ENCODE measurements at places on chromosomes 3 and 15.

GRCh38 chr3:179150610-179151009 is 2.5 kb downstream of the PIK3CA start:
- no peak for DNase-seq

DNA sequence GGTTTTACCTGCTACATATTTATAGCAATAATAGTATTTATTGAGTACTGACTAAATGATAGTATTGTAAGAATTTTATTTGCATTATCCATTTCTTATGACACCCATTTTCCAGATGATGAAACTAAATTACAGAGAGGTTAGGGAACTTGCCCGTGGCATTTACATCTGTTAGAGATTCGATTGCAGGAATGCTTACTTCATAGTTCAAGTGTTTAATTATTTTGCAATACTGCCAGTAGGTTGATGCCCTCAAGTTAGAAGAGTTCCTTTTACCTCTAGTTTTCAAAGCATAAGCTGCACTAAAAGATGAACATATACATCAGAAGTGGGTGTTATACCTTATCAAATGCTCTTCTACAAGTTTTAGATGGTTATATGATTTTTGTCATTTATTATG is 362.8 kb upstream of the RGMA start:
- no peak for DNase-seq

GRCh38 chr3:128922804-128923459 is 43.5 kb downstream of the ACAD9 start:
- DNase-seq, result no peak

GRCh38 chr3:108391917-108392593 is 95.7 kb downstream of the HHLA2 start:
- DNase-seq, result no peak

GRCh38 chr3:48278884-48279559 is 38.1 kb downstream of the ZNF589 start:
- no peak for DNase-seq

DNA sequence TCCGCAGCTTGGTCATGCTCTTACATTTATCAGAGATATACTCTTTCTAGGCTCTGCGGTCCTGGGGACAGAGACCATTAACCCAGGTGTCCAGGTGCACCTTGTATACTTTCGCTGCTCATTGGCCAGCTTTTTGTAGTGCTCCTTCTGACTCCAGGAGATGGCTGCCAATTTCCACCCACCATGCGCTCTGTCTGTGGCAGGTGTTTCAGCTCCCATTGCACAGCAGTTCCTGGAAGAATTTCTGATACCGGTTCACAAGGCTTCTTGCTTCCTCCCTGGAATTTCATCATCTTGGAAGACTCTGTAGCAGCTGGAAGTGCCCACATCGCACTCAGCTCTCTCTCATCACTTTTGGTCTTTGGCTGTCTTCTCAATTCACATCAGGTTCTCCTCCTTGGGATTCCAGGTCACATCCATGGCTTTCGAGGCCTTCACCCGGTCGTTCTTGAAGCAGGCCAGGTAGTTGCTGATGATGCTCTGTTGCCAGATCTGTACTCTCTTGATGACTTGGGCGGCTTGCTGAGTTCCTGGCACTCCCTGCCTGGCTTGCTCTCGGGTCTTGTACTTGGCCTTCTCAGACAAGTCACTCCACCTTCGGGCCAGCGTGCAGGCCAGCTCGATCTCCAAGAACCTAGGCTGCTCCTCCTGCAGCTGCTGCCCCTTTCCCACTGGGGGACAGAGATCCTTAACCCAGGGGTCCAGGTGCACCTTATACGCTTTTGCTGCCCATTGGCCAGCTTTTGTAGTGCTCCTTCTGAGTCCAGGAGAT is 41.1 kb upstream of the ARL8B start:
- DNase-seq, result no peak

DNA sequence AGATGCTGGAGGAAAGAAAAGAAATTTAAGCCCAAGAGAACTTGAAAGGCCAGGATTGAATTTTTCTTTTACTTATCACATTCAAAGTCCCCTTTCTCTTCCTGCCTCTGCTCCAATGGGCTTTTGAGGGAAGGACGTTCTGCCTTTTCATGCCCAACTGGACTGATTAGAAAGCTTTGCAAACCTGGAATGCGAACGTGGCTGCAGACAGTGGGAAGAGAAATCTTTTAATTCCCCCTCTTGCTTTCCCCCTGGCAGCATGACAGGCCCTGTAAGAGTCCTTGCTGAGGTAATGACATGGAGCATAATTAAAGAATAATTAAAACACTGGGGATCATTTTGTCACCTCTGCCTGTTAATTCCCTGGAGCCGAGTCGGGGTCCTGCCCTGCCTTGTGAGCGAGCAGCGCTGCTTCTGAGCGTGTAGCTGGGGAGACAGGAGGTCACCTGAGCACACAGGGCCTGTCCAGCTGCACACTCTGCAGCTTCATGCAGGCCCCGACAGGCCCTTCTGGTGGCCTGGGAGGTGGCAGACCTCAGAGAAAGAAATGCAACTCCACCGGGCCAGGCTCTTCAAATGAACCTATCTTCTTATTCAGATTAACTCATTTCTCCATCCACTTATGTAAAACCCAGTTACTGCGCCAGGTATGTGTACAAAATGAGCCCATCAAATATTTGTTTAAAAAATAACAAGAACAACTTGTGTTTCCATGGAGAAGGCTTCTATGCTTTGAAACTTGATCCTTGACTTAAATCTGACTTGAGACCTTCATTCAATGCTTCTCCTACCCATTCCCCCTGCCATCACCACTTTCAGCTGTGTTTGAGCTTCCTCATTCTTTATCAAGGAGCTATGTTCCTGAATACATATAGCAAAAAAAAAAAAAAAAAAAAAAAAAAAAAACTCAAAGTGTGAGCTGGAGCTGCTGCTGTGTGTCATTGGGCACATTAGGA is 628.2 kb upstream of the CFAP20DC start:
- DNase-seq, result no peak

DNA sequence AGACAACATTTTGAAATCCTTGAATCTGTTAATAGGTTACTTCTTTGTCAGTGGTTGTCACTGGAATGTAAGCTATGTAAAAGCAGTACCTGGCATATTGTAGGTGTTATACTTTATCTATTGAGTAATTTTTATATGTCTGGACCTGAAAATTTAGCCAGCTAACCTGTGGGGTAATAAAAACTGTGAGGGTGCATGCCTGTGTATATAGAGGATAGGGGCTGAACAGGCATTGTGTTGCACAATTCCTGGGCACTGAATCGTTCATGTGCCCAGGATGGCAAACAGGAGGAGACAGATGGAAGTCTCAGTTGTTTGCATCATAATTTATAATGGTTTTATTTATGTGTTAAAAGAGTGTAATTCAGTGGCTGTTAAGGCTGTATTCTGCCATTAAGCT is 67.1 kb downstream of the ARMC8 start:
- no peak for DNase-seq

Data from stimulated activated CD8-positive, alpha-beta memory T cell treated with anti-CD3 and anti-CD28 coated beads, Interleukin-4, amount 100 ng/mL, for 1 hour (primary cell).